ENCODE measurements at places on chromosomes 1 and 21. TPM values are rescaled to one million over a fixed set of nuclear protein-coding genes. Genes with fewer than 3 reads are reported as not detected.

- no peaks in the 10 kb centered on the region for H3K36me3 ChIP-seq
- peaks cover 8% of the 10 kb centered on the region for H3K4me1 ChIP-seq
- no peak overlapping the region for H3K27ac ChIP-seq
- no peak overlapping the region for H3K4me3 ChIP-seq
These were observed 33.1 kb downstream of the RAP1GAP start for GRCh38 chr1:21636029-21636428.

GRCh38 chr1:195768936-195769335 lies 839.3 kb downstream of the KCNT2 start:
- H3K36me3 ChIP-seq, result no peaks in the 10 kb centered on the region
- no peak for DNase-seq
- no peak overlapping the region for H3K27ac ChIP-seq
- no peaks in the 10 kb centered on the region for H3K4me1 ChIP-seq

- H3K4me1 ChIP-seq, result no peaks in the 10 kb centered on the region
- no peak overlapping the region for H3K4me3 ChIP-seq
- H3K36me3 ChIP-seq, result no peaks in the 10 kb centered on the region
- no peak overlapping the region for H3K27ac ChIP-seq
- no peak for DNase-seq
- H3K27me3 ChIP-seq, result peaks cover 10% of the 10 kb centered on the region
These were observed 62.0 kb downstream of the SLC9A1 start for GRCh38 chr1:27092888-27093287.

DNA sequence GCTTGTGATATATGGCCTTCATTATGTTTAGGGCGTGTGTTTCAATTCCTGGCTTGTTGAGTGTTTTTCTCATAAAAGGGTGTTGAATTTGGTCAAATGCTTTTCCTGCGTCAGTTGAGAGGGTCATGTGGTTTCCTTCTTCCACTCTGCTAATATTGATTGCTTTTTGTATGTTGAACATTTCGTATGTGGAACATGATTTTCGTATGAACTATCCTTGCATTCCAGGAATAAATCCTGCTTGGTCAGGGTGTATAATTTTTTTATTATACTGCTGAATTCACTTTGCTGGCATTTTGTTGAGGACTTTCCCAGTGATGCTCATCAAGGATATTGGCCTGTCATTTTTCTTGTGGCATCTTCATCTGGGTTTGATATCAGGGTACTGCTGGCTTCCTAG lies 4.7 kb upstream of the ATAD3A start:
- H3K4me1 ChIP-seq, result no peaks in the 10 kb centered on the region
- no peak overlapping the region for H3K4me3 ChIP-seq
- DNase-seq, result no peak
- H3K27ac ChIP-seq, result no peak overlapping the region
- no peaks in the 10 kb centered on the region for H3K36me3 ChIP-seq
- no peaks in the 10 kb centered on the region for H3K27me3 ChIP-seq

S100A7A gene
- not detected for polyA plus RNA-seq

SLAMF9 gene
- polyA plus RNA-seq, result 0.19 TPM

GPR37L1 gene
- polyA plus RNA-seq, result not detected

RORC gene
- polyA plus RNA-seq, result 0.03 TPM

Data from SK-N-SH (cell line).